Effector memory CD4-positive, alpha-beta T cell (primary cell): ENCODE measurements at places on chromosomes 7 and 10.

DNA sequence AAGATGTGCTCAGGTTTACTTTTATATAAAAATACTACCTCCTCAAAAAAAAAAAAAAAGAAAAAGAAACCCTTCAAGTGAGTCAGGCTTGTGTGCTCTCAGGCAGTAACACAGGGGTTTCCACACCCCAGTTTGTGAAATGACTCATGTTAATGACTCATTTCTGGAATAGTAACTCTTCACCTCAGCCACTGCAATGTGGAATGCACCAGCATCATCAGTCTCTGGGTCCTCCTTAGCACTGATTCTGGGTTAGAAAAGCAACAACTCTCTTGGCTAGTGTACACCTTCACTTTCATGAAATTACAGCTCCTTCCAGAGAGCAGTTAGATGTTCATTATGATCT, 110.6 kb downstream of the EMX2 start:
- no peak for DNase-seq

GRCh38 chr7:151893405-151893923, 16.5 kb upstream of the PRKAG2 start:
- no peak for DNase-seq

DNA sequence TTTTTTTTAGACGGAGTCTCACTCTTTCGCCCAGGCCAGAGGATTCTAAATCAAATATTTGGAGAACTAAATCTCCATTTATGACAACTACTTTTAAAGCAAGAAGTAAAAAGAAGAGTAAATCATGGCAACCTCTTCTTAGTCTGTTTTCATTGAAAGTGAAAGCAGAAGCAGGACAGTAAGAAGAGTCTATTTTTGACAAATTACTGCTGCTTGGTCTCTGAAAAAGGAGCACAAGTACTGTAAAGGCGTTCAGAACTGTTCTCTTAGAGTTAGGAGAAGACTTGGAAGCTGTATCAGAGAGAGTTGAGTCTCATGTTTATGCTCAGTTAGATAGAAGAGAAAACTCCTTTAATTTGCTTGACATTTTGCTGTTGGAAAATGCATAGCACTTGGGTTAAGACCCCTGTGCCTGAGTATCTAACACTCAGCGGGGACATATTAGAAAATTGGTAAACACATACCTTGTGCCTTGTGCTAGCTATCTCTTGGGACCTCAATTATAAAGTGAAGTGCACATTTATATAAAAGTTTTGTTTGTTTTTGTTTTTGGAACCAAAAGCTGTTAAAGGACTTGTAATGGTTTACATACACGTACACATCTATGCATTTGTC, 433.0 kb downstream of the ANKRD7 start:
- DNase-seq: no peak

- DNase-seq: no peak
Measured at GRCh38 chr10:69479240-69480067, 28.2 kb downstream of the TSPAN15 start.

GRCh38 chr10:25405871-25406270, 231.1 kb downstream of the GPR158 start:
- no peak for DNase-seq

DNA sequence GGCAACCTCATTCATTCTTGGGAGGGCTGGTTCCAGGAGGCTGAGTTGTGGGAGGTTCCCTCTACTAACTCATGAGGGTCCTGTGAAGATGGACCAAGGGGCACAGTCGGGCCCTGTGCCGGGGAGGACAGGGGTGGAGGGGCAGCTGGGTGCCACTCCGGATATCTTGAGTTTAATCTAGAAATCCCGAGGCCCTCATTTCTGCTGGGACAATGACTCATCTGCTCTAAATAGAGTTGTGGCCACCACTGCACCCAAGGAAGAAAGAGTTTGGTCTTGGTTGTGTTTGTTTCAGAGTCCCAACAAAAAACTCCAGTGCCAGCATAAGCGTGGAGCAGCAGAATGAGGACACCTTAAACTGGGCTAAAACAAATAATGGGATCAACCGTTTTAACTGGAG, 82.4 kb downstream of the EBF3 start:
- no peak for DNase-seq

GRCh38 chr10:88986549-88987242, 3.9 kb upstream of the FAS start:
- DNase-seq: no peak

- DNase-seq: no peak
Measured at GRCh38 chr7:22724861-22725260, 2.1 kb upstream of the IL6 start.

DNA sequence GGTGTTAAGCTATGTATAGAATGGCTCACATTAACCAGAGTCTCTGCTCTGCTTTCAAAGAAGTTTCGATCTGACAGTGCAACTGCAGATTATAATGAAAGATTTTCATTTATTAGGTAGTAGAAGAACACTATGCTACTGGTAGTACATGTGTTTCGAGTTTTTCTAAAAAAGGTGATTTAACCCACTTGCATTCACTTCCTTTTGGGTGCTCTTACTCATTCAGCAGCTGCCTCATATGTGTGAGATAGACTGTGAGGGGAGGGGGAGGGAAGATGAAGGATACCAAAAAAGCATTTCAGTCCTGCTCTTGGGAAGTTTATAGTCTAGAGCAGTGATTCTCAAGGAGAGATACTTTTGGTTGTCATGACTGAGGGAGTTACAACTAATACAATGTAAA, 20.4 kb downstream of the PLEKHA8 start:
- no peak for DNase-seq

DNA sequence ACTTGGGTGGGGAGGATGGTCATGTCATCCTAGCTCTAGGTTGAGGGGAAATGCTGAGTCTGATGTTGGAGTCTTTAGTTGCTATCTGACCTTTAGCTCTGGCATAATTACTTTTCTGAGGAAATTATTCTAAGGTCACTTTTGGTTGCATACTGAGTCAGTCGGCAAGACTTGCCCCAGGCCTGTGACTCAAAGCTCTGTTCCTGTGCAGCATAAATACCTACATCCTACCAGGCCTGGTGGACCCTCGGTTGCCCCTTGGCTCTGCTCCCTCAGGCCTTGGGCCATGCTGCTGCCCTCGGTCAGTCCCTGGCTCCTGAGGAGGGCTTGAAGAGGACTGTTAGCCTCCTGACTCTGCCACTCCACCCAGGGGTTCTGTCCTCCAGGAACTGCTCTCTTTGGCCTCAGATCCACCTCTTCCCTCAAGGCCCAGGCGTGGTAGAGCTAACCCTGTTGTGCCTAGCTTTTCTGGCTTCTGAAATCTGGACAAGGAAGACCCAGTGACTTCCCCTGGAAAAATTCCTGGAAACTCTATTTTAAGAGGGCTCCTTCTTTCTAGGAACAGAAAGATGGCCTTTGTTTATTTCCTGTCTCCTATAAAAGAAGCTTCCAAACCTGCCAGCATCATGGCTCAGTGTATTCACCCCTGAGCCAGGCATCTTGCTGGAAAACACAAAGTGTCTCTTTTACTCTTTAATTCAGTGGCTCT, 71.2 kb downstream of the TMEM178B start:
- no peak for DNase-seq

DNA sequence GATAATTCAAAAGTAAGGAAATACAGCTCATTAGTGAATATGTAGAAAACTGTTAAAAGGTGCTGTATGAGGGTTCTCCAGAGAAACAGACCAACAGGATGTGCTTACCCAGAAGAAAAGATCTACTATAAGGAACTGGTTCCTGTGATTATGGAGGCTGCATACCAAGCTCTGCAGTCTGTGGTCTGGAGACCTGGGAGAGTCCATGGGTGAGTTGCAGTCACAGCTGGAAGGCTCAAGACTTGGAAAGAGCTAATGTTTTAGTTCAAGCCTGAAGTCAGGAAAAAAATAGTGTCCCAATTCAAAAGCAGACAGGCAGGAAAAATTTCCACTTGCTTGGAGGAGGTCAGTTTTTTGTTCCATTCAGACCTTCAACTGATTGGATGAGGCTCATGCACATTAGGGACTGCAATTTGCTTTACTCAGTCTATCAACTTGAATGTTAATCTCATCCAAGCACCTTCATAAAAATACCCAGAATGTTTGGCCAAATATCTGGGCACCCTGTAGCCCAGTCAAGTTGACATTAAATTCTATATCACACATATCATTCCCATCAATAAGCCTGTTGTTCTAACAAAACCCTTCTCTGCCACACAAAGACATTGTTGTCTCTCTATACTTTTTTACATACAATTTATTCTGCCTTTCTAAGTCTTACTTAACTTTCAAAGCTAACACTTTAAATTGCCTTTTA, 197.9 kb upstream of the KLF6 start:
- no peak for DNase-seq

DNA sequence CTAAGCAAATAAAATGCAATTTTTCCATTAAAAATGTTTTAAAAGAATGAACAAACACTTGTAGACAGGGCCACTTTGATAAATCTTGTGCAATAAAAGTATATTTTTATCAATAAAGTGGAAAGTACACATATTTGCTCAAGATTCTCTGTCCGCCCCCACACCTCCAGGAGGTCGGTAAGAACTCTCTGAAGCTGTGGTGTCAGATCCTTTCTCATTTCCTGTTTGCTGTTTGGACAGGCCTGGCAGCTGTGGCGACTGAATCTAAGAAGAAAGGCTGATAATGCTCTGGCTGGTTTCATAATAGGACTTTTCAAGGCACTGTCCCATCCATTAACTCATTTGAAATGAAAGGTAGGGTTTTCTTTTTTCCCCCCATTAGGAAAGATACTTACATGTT, 15.3 kb upstream of the ASB4 start:
- DNase-seq: no peak

GRCh38 chr7:140005754-140006503, 56.8 kb downstream of the PARP12 start:
- no peak for DNase-seq

GRCh38 chr7:80272560-80273239, 138.1 kb downstream of the GNAI1 start:
- DNase-seq: no peak
